ENCODE measurements at places on chromosomes 1 and 21.

GRCh38 chr1:160061369-160062229, 8.4 kb downstream of the KCNJ10 start:
- no peak for DNase-seq

DNA sequence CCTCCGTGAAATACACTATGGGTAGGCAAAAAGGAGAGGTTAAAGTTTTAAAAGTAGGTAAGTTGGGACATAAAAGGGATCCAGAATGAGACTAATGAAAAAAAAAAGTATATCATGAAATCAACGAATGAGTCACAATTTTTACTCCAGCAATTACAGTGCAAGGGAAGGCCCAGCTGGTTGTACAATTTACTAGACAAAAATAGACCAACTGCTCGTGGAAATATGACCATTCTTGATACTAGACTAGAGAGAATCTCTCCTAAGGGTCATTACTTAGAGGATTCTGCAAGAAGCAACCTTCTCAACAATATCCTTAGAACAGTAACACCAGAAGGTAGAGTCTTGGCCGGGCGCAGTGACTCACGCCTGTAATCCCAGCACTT, 55.1 kb upstream of the EFHD2 start:
- no peak for DNase-seq

GRCh38 chr1:168005529-168005928, 68.7 kb upstream of the MPC2 start:
- DNase-seq, result no peak

DNA sequence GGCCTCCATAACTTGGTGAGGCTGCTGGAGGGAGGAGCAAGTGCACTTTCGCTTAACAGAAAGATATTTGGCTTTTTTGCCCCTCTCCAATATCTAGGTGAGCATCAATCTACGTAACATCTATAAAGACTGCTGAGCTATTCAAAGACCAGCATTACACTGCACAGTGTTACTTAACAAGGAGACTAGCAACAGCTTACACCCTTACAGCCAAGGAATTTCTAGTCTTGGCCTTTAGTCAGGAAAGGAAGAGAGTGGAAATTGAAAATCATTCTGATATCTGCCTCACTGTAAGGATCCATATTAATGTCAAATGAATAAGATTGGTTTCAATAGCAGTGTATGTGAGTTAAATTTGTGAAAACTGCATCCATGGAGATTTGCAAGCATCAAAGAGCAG, 163.9 kb upstream of the DUSP10 start:
- DNase-seq, result no peak

GRCh38 chr1:30654188-30654587, 69.2 kb downstream of the MATN1 start:
- no peak for DNase-seq

Measured in small intestine (tissue), 16 donors.